Iris pigment epithelial cell (primary cell): ENCODE measurements at places on chromosomes 6 and 20.

- DNase-seq, result peak; percentile 25
Measured at GRCh38 chr20:53346335-53346648, 247.3 kb downstream of the ZNF217 start.

GRCh38 chr6:87692086-87692485 lies 9.9 kb downstream of the AKIRIN2 start:
- no peak for DNase-seq

DNA sequence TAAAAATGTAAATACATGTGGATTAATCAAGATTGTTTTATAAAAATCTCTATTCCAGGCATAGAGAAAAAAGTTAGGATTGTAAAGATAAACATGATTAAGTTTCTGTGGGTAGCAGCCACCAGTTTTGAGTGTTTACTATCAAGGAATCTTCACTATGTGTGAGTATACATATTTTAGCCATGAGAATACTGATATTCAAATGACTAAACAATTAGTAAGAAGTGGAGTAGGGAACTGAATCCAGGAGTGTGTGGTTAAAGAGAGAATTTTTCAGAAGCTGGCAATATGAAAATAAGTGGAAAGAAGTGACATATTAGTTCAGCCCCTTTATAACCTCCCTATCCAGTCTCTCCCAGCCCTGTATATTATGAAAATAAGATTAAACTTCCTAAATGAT lies 10.3 kb downstream of the ELOVL2 start:
- peak; percentile 83 for DNase-seq

DNA sequence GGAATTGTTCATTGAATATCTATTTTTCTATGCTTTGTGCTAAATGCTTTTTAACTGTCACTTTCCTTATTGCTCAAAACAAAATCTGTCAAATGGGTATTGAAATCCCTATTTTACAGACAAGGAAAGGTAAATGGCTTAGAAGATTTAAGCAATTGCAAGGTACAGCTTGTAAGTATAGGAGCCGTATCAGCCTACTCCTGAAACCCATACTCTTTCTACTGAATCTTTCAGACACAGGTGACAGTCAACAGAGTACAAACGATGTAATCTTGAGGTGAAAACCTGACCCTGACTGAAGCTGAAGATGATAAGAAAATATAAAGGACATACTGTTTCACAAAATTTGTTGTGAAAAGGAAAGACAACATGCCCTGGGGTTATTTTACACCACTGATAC lies 7.0 kb upstream of the COX7A2 start:
- no peak for DNase-seq

DNA sequence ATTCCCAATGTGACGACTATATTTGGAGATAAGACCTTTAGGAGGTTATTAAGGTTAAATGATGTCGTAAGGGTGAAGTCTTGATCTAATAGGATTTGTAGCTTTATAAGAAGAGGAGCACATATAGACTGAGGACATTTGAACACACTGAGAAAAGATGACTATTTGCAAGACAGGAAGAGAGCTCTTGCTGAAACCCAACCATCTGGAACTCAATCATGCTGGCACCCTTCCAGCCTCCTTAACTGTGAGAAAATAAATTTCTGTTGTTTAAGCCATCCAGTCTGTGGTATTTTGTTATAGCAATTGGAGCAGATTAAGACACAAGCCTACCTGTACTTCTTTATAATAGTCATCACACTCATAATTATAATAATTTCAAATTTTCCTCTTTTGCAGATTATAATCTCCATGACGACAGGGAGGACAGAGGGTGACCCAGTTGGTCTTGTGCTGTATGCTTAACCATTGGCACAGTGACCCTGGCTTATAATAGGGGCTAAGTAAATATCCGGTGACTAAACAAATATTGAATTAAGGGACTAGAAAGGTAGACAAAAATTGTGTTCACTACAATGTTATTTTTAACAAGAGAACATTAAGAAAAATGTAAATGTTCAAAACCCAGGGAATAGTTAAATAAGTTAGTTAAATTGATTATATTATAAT lies 206.4 kb upstream of the HDDC2 start:
- DNase-seq, result peak; percentile 34

DNA sequence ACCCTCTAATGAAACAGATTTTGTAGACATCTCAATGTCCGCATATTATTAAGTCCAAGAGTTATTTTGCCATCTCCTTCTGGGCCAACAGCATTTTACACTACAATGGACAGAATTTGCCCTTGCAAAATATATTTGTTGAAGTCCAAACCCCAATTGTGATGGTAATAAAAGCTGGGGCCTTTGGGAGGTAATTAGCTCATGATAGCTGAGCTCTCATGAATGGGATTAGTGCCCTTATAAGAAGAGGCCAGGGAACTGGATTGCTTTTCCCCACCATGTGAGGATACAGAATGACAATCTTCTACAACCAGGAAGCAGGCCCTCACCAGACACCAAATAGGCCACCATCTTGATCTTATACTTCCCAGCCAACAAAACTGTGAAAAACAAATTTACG lies 44.9 kb upstream of the MTRF1L start:
- no peak for DNase-seq

GRCh38 chr6:78465059-78465634 lies 402.2 kb upstream of the IRAK1BP1 start:
- DNase-seq, result no peak

DNA sequence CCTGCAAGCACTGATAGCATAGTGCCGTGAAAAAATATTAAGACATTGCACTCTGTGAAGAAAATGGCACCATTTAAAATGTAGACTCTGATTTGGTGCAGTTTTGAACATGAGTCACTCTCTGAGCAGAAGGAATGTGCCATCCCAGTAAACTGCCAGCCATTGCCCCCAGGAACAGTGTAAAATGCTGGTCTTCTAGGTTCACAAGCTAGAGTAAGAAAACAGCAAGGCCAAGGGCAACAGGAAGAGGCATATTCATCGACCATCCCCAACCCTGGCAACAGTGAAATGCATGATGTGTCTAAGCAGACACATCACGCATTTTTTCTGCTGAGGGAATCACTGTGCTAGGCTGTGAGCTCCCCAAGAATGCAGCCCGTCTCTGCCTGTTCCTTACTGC lies 163.2 kb upstream of the RIN2 start:
- DNase-seq, result no peak

GRCh38 chr6:130132286-130132701 lies 90.5 kb downstream of the SAMD3 start:
- no peak for DNase-seq

GRCh38 chr6:5783584-5784089 lies 223.1 kb downstream of the NRN1 start:
- no peak for DNase-seq

- no peak for DNase-seq
Measured at GRCh38 chr6:98932381-98932780, 15.4 kb downstream of the FBXL4 start.

- no peak for DNase-seq
Measured at GRCh38 chr6:111653979-111654378, 48.3 kb upstream of the TRAF3IP2 start.

- DNase-seq, result peak; percentile 92
Measured at GRCh38 chr20:51327251-51327841, 215.2 kb downstream of the NFATC2 start.

GRCh38 chr6:148157841-148158240 lies 184.8 kb upstream of the SASH1 start:
- no peak for DNase-seq

DNA sequence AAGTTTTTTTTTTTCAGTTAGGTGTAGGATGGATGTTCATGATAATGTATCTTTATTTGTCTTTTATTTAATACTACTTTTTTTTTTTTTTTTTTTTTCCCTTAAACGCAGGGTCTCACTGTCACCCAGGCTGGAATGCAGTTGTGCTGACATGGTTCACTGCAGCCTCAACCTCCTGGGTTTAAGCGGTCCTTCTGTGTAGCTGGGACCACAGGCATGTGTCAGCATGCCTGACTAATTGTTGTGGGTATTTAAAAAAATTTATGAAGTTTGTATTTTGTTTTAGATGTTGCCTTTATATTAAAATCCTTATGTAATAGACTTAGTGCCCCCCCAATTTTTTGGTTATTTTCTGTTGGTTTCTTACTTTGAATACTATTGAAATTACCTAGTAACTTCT lies 42.6 kb downstream of the NCOA3 start:
- peak; percentile 62 for DNase-seq

DNA sequence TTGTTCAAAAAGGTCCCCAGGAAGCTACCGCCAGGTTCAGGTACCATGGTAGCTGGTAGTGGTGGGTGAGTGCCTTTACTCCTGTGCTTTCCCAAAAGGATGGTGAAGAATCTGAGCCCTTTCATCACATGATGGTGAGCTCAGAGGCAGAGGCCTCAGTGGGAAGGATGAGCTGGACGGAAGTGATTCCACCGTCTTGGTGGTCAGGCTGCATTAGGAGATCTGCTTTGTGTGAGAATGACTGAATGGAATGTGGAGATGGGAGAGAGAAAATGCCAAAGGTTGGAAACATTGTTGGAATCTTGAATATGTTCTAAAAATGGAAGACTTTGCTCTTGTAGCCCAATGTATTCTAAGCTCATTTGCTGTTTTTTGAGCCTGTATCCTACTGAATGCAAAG lies 108.1 kb upstream of the SCP2D1 start:
- DNase-seq, result peak; percentile 89

GRCh38 chr6:157880534-157880933 lies 57.5 kb downstream of the SNX9 start:
- no peak for DNase-seq

DNA sequence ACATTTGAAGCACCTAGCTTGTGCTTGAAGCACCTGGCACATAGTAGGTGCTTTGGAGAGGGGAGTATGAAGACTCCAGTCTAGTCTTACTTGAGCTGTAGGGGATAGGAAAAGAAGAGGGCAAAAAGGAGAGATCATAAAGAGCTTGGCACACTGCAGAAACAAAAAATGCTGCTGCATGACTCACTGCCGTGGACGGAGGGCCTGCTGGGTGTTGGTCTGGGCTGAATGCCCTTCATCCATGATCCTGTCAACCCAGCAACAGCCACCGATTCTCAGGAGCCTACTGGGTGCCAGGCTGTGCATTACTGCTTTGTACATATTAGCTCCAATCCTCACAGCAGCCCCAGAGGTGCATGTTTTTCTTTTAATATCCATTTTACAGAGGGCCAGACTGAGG lies 6.0 kb downstream of the PDYN start:
- DNase-seq, result no peak

- peak; percentile 53 for DNase-seq
Measured at GRCh38 chr20:15240801-15241200, 903.4 kb upstream of the FLRT3 start.
